ENCODE measurements at places on chromosomes 13 and 19.

- DNase-seq = no peak
Observed at GRCh38 chr13:65468628-65469027, 1761.5 kb downstream of the PCDH9 start.

- no peak for DNase-seq
Observed at GRCh38 chr13:93339550-93339949, 112.9 kb downstream of the GPC6 start.

- peak; percentile 26 for DNase-seq
Observed at GRCh38 chr19:10961073-10961860, 437 bp downstream of the SMARCA4 start.

DNA sequence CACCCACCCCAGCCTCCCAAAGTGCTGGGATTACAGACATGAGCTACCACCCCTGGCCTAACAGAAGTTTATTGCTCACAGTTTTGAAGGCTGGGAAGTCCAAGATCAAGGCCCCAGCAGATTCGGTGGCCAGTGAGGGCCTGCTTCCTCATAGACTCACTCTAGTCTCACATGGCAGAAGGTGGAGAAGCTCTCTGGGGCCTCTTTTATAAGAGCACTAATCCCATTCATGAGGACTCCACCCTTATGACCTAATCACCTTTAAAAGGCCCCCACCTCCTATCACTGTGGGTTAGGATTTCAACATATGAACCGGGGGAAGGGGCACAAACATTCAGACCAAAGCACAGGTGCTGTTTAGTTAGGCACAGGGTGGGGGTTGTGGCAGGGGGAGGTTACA lies 6.9 kb upstream of the SWSAP1 start:
- no peak for DNase-seq

DNA sequence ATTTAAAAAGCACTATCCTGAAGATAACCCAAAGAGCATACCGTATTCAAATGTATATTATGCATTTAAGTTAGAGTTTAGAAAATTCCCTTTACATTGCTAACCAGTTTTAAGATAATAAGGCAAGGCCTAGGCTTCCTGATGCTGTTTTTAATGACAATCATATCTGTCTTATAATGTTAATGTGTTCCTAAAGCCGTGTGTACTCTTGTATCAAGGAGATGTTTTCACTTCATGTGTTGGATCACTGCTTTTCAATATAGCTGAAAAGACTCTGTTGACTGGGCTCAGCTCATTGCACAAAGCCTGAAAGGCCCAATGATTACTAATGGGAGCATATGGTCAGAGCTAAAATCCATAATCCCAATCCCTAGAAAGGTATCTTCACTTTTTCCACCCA lies 81.6 kb downstream of the DACH1 start:
- no peak for DNase-seq

- DNase-seq = no peak
Observed at GRCh38 chr13:59000770-59001169, 1163.0 kb downstream of the DIAPH3 start.

- DNase-seq = no peak
Observed at GRCh38 chr19:46067691-46068090, 26.9 kb upstream of the IGFL4 start.

DNA sequence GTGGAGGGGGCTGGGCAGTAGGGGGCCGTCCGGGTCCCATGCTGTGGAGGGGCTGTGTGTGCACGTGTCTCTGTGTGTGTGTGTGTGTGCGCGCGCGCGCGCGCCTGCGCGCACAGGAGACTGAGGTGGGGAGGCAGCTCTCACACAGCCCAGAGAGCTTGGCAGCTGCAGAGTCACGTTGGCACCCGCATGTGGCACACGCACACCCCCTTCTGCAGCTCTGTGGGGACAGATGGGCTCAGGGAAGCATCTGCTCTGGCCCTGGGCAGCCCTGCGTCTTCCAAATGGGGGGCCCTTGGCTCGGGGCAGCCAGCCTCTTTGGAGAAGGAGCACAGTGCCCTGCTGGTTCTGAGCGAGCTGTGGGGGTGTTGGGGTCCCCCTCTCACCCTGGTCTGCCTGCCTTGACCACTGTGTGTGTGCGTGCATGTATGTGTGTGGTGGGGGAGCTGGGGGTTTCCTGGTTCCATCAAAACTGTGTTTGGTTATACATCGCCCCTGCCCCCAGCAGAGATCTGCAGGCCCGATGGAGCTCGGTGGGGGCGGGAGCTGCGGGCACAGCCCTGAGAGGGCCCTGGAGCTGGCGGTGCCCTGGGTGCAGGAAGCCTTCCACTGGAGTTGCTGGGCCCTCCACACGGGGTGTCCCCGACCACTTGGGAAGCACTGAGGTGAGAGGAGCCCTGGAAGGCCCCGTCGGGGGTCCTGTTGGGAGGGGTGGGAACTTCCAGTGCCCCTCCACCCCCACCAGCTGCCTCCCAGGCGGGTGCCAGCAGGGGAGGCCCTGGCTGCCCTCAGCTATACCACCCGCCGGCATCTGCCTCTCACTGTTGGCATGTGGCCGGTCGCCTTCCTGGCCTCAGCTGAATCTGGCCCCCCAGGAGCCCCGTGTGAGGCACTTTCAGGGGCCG lies 67.1 kb downstream of the KDM4B start:
- DNase-seq = no peak

- DNase-seq = no peak
Observed at GRCh38 chr19:31586282-31586681, 237.0 kb upstream of the TSHZ3 start.

DNA sequence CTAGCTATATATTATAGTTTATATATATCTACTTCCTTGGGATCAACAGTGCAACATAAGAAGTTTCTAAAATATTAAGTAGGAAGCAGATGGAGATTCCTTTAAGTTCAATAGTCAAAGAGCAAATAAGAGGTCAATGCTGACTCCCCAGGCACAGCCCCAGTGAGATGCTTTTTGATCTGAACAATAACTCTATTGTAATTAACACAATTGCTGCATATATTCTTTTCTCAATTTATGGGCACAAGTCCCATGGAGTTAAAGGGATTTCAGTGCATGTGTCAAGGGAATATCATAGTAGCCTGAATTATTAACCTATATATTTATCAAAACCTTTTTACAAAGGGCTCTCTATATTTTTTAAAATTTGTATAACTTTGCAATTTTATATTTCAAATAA lies 180.8 kb downstream of the SPRY2 start:
- DNase-seq = no peak

DNA sequence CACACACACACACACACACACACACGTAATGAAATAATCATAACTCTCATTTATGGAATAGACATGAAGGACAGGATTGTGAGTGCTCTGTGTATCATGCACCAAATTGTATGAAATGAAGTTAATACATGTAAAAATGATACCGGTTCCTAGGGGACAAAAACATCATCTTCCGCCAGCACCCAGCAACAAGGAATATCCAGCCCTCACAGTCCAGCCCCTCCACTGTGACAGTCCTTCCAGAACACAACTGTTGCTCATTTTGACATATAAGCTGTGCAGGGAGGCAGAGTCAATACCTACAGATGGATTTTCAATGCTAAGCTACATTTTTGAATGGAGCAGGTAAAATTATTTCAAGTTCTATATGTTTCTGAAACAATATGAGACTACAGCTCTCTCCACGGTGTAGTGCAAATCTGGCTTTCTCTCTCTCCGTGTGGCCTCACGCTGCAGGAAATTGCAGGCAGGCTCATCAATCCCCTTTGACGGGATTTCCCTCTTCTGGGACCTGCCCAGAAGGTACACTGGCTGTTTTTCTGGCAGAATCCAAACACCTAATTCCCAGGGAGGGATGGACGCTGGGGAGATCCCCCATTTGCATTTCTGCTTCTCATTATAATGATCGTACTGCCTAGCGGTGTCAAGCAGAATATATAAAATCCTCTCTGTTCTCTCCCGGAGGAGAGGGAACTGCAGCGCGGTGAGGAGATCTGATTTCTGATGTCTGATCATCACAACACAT lies 494.0 kb downstream of the LIG4 start:
- no peak for DNase-seq

DNA sequence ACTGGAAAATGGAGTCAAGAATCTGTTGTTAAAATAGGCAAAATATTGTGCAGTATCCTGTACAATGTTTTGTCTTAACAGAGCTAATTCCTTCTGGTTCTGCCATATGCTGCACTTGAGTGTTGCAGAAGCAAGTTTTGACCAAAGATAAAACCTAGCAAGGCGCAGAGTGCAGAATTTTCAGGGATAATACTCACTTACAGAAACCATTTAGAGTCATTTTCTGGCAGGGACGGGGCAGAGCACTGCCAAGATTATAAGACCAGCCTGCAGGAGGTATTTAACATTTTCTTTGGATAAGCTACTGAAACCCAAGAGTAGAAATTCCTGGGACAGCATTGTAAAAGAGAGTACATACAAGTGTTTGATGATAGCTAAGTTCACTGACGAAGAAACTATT lies 159.5 kb upstream of the EDNRB start:
- DNase-seq = no peak

DNA sequence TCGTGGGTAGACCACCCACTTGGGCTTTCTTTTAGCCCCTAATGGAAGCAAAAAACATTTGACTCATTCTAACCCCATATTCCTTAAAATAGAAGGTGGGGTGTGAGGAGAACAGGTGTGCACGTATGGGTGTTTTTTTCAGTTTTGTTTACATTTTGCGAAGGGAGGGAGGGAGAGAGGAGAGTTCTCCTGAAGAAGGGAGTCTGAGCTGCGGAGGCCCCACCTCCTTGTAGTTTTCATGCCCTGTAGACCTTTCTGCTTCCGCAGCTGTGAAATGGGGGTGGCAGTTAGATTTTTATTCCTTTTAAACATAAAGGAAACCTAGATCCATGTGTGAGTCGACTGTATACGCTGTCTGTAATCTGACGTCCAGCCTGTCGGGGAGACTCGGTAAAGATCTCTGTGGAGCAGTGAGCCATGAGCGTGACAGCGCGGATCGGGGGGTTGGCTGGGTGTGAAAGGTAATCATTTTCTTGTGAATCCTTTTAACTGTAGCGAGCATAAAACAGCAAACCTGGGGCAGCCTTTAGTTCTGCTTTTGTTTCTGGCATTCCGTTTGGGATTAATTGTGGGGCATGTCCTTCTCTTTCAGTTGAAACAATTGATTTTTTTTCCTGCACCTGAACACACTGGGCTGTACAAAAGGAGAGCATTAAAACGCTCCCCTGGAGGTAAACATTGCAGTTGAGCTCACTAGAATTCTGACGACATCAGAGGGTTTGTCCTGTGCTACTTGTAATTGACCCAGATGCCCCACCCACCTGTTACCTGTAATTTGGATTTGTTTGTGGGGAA lies 2.3 kb downstream of the UPF1 start:
- DNase-seq = no peak

DNA sequence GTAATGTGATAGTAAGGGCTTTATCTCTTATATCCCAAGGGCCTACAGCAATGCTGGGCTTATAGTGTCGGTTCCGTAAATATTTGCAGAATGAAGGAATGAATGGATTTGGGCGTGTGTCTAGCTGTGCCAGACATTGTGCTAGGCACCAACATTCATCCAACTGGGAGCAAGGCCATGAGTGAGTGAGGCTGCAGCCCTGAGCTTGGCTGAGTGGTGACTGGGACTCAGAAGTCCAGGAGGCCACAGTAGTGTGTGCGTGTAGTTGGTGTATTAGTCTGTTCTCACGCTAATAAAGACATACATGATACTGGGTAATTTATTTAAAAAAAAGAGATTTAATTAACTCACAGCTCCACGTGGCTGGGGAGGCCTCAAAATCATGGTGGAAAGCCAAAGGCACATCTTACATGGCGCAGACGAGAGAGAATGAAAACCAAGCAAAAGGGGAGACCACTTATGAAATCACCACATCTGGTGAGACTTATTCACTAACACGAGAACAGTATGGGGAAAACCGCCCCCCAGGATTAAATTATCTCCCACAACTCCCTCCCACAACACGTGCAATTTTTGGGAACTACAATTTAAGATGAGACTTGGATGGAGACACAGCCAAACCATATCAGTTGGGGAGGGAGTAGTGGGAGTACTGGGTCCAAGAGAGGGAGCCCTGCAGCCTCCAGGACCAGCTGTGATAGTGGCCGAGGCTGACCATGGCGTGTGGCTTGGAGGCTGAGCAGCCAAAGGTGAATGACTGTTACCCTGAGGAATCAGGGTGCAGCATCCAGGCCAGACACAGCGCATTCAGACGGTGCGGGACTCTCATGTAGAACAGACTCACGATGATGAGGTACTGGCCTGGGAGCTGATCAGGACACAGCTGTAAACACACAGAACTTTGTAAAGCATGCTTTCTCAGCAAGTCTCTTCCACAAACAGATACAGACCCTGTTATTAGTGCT lies 104.6 kb downstream of the TEX26 start:
- no peak for DNase-seq

DNA sequence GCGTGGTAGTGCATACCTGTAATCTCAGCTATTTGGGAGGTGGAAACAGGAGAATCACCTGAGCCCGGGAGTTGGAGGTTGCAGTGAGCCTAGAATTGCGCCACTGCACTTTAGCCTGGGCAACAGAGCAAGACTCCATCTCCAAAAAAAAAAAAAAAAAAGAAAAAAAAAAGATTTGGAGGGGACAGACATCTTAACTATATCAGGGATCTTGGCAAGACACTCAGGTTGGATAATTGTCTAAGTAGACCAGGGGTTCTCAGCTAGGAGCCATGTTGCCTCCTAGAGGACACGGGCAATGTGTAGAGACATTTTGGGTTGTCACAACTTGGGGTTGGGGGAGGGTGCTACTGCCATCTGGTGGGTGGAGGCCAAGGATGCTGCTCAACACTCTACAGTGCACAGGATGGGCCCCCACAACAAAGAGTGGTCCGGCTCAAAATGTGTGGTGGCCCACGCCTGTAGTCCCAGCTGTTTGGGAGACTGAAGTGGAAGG lies 1.9 kb upstream of the ZNF580 start:
- DNase-seq = peak; percentile 54

DNA sequence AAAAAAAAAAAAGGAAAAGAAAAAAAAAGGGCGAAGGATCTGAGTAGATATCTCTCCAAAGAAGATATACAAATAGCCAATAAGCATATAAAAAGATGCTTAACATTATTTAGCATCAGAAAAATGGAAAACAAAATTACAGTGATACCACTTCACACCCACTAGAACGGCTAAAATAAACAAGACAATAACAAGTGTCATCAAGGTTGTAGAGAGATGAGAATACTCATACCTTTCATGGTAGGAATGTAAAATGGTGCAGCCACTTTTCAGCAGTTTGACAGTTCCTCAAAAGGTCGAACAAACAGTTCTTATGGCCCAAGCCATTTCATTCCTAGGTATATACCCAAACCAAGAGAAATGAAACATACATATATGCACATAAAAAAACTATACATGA lies 33.5 kb downstream of the FOXO1 start:
- DNase-seq = no peak

- DNase-seq = no peak
Observed at GRCh38 chr13:85582890-85583289, 216.3 kb downstream of the SLITRK6 start.

DNA sequence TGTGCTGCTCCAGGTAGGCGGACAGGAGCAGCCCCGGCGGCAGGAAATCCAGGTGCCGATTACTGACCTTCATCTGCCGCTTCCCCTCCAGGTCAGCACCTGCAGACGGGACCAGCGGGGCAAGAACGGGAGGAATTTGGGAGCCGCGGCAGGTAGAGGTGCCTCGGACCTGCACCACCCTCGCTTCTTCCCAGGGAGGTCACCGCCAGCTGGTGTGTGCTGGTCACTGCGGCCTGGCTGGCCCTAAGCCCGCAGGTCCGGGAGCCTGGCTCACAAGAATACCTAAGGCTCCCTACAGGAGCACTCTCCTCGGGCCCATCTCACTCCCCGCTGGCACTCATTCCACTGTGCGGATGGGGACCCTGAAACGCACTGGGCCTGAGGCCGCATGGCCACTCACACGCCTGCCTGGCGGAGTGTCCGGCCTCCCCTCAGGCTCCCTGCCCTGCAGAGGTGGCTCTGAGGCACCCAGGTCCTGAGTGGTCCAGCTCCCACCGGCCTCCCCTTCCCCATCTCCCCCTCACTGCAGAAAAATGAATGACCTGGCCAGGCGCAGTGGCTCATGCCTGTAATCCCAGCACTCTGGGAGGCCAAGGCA lies 4.3 kb downstream of the RNU6-9 start:
- DNase-seq = no peak

Data from activated T-cell treated with anti-CD3 and anti-CD28 coated beads for 24 hours (primary cell).